ENCODE measurements at places on chromosomes 1 and 21. TPM values are rescaled to one million over a fixed set of nuclear protein-coding genes. Genes with fewer than 3 reads are reported as not detected.

FCRL1 gene
- total RNA-seq: not detected

YBX1 gene
- total RNA-seq: 951 TPM

RHOU gene
- 1.0 TPM for total RNA-seq

CD34 gene
- not detected for total RNA-seq

TCP10L gene
- total RNA-seq: not detected

AGT gene
- total RNA-seq: 0.17 TPM

CAPN9 gene
- total RNA-seq: not detected

EPHA2 gene
- total RNA-seq: 29.8 TPM

TSACC gene
- total RNA-seq: 2.2 TPM

CRB1 gene
- 0.15 TPM for total RNA-seq

MPL gene
- total RNA-seq: not detected

CC2D1B gene
- 22.1 TPM for total RNA-seq

Measured in bronchus fibroblast of lung (primary cell).